ENCODE measurements at places on chromosomes 3 and 15.
A peak's percentile ranks its signal among the peaks of the same experiment; 100 is the strongest.

DNA sequence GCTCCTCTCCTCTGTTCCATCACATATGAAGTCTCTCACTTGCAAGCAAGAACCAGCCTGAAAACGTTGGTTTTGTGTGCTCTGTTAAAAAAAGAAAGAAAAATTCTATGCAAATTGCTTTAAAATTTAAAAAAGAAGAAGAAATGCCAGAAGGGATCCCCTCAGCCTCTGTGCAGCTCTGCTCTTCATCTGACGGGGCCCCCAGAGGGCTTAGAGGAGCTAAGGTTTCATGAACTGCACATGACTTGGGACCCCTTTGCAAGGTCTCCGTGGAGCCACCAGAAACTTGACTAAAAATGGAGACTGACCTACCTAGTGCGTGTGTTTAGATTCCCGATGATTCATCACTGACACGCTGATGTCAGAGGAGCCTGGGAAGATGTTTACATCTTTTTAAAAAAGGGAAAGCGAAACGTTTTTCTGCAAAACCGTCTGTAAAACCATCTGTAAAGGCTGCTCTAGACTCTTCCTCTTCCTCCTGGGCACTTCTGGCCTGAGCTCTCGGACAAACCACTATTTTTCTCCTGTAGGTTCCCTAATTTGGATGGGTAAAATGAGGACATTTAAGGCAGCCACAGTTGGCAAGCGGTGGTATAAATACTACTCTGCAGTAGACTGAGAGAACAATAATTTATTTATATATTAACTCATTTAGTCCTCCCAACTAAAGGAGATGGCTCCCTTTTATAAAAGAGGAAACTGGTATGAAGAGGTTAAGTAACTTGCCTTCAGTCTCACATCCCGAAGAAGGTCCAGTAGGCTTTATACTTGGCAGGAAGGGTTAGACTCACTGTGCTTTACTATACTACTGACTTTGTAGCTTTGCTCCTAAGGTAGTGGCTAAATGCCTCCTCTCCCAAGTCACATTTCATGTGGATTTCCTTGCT is 67.2 kb upstream of the POLG start:
- no peaks in the 10 kb centered on the region for H3K36me3 ChIP-seq
- peak overlapping the region; percentile 76 for H3K27ac ChIP-seq
- peak; percentile 60 for DNase-seq
- H3K4me1 ChIP-seq = peaks cover 17% of the 10 kb centered on the region

DNA sequence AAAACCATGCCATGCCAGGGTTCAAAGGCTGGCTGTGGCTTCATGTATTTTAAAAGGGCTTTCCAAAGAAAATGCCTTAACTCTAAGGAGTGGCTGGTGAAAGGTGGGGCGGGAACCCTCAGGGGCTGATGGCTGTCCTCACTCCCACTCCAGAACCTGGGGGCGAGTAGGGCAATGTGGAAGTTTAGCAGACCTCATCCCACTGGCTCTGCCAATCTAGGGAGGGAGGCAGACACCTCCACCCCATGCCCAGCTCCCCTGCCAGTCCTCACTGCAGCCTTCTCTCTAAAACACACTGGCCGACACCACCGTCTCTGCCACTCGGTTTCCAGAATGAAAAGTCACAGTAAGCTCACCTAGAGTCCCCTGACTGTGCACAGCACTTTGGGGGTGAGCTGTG is 99.5 kb downstream of the TMEM266 start:
- H3K4me1 ChIP-seq = no peaks in the 10 kb centered on the region
- H3K36me3 ChIP-seq = no peaks in the 10 kb centered on the region
- no peak for DNase-seq
- H3K27ac ChIP-seq = no peak overlapping the region
- H3K4me3 ChIP-seq = no peak overlapping the region

- H3K4me3 ChIP-seq = no peak overlapping the region
- no peaks in the 10 kb centered on the region for H3K36me3 ChIP-seq
- H3K4me1 ChIP-seq = no peaks in the 10 kb centered on the region
Measured at GRCh38 chr15:47801522-47801921, 84.2 kb downstream of the SEMA6D start.

DNA sequence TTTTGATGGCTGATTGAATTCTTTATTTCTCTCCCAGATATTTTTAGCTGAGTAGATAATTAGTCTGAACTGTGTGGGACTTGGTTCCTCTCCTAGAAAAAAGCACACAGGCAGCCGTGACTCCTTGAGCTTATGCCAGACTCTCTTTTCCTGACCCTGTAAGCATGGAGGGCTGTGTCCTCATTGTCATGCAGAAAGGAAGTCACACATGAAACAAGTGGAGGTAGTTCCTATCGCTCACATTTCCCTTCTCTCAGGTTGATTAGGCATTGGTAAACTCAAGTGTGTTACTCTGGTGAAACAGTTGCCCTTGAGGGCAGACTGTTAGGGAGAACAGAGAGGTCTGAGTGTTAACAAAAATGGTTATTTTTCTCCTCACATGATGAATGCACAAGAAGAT is 6.3 kb upstream of the RTP4 start:
- H3K27ac ChIP-seq = no peak overlapping the region
- no peak overlapping the region for H3K4me3 ChIP-seq

GRCh38 chr3:63673111-63673510 is 20.6 kb downstream of the SNTN start:
- H3K4me1 ChIP-seq = no peaks in the 10 kb centered on the region
- H3K36me3 ChIP-seq = no peaks in the 10 kb centered on the region
- no peak overlapping the region for H3K4me3 ChIP-seq
- no peak overlapping the region for H3K27ac ChIP-seq
- no peaks in the 10 kb centered on the region for H3K27me3 ChIP-seq
- DNase-seq = no peak

DNA sequence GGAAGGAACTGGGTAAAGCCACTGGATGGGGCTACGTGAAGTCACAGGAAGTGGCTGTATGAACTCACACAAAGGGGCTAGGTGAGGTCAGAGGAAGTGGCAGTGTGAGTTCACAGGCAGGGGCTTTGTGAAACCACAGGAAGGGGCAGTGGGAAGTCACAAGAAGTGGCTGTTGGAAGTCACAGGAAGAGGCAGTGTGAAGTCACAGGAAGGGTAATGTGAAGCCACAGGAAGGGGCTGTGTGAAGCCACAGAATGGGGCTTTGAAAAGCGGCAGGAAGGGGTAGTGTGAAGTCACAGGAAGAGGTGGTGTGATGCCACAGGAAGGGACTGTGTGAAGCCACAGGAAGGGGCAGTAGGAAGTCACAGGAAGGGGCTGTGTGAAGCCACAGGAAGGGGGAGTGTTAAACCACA is 34.6 kb downstream of the GASK1A start:
- no peak overlapping the region for H3K27ac ChIP-seq
- no peak overlapping the region for H3K4me3 ChIP-seq
- no peaks in the 10 kb centered on the region for H3K4me1 ChIP-seq
- H3K36me3 ChIP-seq = no peaks in the 10 kb centered on the region

Measured in MM.1S (cell line).